ENCODE measurements at places on chromosomes 2 and 18.

GRCh38 chr2:96105152-96105915, 11.0 kb downstream of the ADRA2B start:
- no peak for DNase-seq

DNA sequence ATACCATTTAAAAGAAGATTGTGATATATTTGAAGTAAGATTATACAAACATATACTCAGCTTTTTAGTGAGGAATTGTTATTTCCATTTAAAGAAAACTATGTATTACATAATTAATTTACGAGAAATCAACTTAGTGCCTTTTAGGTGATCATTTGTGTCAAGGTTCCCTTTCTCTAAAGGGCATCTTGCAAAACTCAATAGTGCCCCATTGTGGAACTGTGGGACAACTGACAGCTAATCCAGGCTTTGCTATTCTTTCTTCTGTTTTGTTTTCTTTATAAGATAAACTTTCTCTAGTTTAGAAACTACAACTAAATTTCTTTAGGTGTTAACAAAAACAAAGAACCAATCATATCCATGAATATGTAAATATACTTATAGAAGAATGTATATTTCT, 24.3 kb upstream of the VIT start:
- DNase-seq = no peak

GRCh38 chr2:73896362-73897239, 3.8 kb downstream of the ACTG2 start:
- DNase-seq = peak; percentile 62

GRCh38 chr18:10086458-10087210, 172.8 kb downstream of the VAPA start:
- DNase-seq = no peak

DNA sequence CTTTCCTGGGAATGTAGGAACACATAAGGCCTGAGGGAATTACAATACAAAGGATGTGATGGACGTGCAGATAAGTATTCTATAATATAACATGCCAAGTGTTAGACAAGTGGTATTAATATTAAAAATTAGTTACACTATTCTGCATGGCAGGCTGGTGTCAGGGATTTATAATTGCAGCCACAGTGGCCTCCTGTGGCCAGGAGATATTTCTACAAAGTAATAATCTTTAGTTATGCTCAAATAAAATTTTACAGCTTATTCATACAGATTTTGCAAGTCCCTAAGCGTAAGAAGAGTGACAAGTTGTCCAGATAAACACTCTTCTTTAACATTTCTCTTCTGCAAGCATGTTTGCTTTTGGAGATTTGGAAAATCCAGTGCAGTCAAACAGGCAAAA, 90.4 kb upstream of the CBLN2 start:
- no peak for DNase-seq

DNA sequence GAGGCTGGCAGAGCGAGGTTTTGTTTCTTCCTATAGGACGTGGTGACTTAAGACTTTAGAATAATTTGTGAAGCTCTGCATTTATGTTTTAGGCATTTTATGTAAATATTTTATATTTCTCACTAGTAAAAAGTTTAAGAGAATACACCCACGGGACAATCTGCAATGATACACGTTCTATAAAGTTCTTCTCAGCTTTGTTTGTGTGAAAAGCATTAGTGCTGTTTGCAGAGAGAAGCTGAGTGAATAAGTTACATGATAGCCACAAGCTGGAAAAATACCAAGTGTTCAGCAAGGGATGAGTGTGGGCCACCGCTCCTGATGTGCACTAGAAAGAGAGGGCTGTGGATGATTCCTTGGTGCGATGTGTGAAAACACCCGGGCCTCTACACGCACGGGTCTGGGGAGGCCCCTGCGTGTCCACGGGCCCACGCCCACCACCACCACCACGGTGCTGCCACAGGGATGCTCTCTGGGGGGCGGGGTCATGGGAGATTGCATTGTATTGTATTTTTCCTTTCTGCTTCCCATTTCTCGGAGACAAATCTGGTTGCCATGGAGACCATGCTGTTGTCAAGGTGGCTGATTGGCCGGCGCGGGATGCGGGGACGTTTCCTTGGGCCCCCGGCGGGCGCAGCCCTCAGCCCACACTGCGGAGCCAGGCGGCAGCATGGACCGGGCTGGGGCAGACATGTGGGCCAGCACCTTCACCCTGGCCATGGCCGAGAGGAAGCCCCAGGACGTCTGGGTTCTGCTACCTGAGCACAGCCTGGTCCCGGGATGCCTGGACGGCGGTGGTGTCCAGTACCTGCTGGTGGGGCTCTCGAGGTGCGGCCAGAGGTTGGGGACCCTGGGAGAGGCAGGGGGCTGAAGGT, at the start of gene RTP5:
Gene RTP5 (plus strand): TSS at position 643 of the 875 bp plus-strand sequence. CDS start 28 bp downstream, at position 671.
- no peak for DNase-seq

GRCh38 chr2:164275659-164276058, 345.6 kb downstream of the GRB14 start:
- DNase-seq = no peak

DNA sequence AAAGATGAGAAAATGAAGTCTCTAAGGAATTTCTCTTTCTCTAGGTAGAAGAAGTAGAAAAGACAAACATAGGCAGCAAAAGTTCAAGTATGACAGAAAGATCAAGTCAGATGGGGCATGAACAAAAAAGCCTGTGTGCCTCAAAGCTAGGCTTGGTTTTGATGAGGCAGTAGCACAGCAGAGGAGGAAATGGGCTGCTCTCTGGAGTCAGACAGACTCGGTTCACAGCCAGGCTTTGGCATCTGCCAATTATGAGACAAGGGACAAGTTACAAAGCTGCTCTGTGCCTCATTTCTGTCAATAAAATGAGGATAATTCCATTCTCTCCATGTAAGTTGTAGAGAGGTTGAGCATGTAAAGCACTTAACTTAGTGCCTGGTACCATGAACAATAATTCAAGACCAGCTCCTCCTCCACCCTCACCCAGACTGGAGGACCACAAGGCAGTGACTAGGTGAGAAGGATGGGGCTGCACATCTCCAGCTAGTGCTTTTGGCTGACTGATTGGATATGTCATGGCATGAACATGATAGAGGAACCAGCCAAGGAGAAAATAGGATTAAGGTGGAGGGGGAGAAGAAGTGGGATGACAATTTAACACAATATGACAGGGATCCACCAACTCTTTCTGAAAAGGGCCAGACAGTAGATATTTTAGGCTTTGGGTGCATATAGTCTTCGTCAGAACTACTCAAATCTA, 84.6 kb downstream of the TMEM163 start:
- no peak for DNase-seq

DNA sequence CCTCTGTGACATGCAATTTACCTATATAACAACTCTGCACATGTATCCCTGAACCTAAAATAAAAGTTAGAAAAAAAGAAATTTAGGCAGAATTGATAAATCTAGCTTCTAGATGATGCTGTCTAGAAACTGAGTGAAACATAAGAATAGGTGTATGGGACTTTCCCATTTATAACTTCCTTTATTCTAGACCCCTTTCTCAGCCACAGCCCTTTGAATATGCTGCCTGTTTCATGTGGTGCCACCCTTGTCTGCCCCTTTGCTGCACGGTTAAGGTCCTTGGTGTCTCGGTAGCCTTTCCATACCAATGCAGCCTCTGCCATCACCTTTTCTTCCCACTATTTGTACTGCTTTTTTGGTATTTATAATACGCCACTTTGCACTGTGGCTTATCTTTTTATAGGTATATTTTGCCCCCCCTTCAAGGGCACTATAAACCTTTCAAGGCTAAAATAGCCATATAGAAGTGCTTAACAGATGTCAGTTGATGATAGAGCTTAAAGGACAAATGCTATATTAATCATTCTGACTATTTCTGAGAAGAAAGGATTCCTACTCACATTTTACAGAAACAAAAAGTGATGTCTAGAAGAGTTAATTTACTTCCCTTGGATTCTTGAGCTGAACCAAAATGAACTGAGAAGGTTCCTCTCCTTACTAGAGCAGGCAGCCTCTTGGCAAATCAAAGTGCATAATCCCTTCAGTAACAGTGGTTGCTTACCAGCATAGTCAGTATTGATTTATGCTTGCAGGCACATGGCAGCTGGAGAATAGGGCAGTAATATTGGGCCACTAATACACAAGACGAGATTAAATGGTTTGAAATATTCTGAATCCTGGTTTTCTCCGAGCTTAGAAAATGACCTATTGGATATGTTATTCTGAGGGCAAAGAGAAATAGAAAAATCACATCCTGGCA, 88.1 kb upstream of the CYP26B1 start:
- no peak for DNase-seq

GRCh38 chr2:165361514-165361913, 108.0 kb upstream of the CSRNP3 start:
- DNase-seq = no peak

- DNase-seq = no peak
These were observed 1085.3 kb upstream of the CNTNAP5 start for GRCh38 chr2:122939796-122940195.

DNA sequence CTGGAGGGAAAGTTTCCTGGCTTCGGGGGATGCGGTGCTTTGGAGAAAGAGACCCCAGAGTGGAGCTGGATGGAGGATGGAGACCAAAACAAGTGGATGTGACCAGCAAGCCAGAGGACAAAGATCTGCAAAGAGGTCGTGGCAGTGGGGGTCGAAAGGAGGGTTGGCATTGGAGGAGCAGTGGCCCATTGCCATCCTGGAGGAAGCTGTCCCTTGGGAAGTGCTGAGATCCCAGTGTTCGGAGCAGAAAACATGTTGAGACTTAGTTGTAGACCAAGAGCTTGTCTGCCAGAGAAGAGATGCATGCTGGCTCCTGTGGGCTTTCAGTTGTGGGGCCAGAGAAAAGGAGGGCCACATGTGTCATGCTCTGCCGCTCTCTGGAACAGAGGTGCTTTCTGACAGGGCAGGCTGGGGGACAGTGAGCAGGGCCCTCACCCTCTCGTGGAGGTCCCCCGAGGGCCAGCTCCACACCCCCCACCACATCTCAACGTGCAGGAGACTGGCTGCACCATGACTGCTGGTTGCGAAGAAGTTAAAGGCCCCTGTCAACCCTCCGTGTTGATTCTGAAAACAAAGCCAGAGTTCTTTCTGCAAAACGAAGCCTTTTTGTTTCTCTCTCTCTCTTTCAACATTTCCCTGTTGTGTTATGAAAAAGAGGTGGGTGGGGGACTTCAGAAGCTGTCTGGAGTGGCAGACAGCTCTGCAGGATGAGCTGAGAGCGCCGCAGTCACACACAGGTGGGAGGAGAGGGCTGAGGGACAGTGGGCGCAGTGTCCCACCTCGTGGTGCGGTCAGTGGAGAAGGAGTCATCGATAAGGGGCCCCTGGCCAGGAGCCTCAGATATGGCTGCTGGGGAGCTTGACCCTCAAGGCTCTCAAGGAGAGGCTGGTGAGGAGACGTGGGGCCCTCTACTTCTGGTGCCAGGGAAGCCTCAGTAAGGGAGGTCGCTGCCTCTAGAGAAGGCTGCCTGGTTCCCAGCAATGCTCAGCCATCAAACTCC, 77.6 kb upstream of the BCL2L11 start:
- peak; percentile 55 for DNase-seq

DNA sequence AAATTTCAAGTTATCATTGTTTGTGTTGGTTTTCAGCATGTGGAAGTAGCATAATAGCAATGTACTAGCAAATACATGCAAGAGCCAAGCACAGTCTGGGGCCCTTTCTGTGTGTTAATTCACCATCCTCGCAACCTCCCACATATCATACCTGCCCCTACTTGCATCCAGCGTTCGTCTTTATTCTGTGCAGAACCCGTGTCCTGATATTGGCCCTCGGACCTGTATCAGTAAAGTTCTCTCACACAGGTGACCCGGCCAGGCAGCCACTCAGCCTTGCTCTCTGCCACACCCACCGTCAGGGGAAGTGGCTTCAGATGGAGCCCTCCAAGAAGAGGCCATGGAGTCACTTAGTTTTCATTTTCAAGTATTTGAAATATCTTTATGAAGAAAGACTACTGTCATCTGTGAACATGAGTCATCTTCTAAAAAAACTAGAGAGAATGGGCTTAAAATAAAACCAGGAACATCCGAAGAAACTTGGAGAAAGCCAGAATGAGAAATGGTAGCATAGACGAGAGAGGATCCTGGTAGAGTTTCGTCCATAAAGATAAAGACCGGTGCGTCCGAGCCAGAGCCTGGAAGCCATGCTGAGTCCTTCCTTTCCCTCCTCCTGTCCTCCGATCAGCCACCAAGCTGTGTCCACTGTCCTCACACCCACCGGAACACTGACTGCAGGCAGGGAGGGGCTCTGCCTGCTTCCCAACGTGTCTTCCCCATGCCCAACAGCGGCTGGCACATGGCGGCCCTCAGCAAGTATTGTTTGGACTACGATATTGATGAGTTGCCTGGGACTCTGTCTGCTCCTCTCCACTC, 57.3 kb upstream of the RPL31 start:
- DNase-seq = no peak

DNA sequence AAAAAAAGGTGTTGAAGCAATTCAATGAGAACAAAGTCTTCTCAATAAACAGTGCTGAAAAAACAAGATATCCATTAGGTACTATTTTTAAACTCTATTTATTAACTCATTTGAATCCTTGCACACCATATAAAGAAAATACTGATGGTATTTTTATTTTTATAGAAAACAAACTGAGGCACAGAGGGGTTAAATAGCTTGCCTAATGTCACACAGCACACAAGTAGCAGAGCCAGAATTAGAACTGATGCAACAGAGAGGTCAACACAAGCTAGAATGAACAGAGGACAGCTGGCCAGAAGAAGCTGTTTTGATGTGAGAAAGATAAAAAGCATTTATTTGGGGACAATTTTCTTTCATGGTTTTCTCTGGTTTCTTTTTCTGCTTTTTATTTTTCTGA, 99.4 kb upstream of the RGPD4 start:
- no peak for DNase-seq

GRCh38 chr2:10413503-10413902, 34.6 kb downstream of the ODC1 start:
- no peak for DNase-seq

DNA sequence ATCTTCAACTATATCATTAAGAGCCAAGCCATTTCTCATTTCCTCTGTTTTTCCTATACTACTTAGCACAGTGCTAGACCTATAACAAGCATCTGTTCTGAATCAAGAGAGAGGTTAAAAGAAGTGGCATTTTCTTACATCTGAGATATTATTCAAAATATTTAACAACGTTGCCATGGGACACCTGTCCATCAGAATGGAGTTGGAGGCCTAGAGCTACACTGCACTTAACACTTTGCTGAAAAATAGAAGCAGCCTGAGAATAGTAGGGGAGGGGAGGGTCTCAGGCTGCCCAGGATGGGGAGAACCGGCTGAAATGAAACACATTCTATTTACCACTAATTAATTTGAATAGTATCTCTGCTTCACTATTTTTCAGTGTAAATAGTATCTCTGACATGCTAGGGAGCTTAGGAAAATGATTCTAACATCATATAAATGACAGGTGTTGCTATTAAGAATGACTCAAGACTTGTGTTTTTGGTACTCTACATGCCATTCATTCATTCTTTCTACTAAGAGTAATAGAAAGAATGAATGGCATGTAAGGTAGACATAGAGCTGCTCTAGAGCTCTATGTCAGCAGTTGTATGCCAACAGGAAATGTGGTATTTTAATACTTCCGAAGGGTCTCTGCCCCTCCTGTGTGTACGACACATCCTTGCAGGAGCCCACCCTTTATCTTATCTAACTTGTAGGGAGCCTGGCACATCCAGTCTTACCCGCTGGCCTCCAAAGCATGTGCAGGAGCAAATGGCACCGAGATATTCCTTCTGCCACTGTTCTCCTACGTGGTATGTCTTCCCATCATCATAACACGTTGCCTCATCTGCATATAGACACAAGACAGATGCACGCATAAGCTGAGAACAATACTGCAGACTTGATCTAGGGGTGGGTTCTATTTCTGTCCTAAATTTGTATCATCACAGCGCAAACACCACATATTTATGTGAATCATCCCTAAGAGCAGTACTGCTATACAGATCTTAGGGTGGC, 52.6 kb downstream of the ATIC start:
- no peak for DNase-seq
